ENCODE measurements at places on chromosomes 2 and 18.

GRCh38 chr18:34820360-34821065 lies 110.4 kb downstream of the DTNA start:
- no peak for DNase-seq

- no peak for DNase-seq
These were observed 354.6 kb upstream of the SETBP1 start for GRCh38 chr18:44325903-44326635.

- no peak for DNase-seq
These were observed 209.8 kb downstream of the CD226 start for GRCh38 chr18:69737851-69738250.

DNA sequence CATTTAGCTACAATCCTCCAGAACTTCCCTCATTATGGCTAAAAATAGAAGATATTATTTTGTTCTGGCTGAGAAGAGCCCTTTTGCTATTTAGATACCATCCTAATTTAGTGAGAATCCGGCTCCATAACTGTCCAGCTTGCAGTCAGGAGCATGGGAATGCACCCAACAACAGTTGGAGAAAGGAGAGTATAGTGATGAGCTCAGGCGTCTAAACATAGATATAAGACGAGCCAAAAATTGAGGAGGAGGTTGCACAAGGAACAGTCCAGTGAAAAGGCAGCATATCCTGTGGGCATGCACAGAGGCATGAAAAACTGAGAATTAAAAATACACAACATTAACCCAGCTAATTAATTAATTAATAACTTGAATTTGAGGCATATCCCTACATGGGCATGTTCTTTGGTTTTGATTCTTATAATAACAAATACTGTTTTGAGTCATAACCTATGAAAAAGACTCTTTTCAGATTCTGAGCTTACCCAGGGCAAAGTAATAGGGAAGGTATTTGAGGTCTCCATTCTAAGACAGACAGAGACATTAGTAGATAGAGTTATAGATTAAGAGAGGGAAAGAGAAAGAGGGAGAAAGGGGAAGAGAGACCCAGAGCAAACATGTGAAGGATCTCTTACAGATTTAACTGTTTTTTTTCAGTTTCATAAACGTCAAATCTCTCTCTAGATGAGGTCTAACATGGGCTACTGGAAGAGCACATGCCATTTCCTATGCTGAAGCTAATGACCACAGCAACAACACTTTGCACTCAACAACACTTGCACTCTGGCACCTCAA lies 311.2 kb downstream of the OSR1 start:
- DNase-seq, result no peak

DNA sequence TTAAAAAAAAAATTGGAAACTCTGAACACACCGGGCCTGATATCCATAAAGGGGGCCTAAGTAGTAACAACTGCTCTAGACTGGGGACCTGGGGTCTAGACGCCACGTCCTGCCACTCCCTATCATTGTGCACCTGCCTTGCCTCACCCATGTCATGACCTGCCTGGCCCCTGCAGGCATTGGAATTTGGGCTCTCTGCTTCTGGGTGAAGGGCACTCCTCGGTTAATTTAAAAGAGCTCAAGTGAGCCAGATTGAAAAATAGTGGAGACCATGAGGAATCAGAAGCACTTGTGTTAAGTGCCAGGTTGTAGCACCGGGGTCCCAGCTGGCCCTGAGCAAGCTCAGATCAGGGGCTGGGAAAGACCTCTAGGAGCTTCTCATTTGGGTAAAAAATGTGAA lies 48.1 kb downstream of the SLC4A1AP start:
- no peak for DNase-seq

- DNase-seq, result no peak
These were observed 95.8 kb downstream of the SLC25A12 start for GRCh38 chr2:171798156-171798820.

DNA sequence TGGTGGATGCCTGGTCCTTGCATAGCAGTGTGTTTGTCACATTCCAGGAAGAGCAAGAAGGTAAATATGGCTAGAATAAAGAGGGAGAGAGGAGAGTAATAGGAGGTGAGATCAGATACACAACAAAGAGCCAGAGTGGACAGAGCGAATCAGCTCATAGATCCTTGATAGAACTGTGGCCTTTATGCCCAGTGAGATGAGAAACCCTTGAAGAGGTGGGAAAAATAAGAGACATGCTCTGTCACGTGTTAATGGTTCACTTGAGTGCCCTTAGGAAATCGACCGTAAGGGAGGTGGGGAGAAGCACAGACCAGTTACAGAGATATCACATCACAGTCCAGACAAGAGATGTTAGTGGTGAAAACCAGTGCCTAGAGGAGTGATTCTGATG lies 84.7 kb upstream of the RAB27B start:
- no peak for DNase-seq

GRCh38 chr18:62808123-62808522 lies 92.8 kb downstream of the PHLPP1 start:
- DNase-seq, result no peak

- no peak for DNase-seq
These were observed 445 bp downstream of the C1GALT1C1L start for GRCh38 chr2:43675646-43676321.

DNA sequence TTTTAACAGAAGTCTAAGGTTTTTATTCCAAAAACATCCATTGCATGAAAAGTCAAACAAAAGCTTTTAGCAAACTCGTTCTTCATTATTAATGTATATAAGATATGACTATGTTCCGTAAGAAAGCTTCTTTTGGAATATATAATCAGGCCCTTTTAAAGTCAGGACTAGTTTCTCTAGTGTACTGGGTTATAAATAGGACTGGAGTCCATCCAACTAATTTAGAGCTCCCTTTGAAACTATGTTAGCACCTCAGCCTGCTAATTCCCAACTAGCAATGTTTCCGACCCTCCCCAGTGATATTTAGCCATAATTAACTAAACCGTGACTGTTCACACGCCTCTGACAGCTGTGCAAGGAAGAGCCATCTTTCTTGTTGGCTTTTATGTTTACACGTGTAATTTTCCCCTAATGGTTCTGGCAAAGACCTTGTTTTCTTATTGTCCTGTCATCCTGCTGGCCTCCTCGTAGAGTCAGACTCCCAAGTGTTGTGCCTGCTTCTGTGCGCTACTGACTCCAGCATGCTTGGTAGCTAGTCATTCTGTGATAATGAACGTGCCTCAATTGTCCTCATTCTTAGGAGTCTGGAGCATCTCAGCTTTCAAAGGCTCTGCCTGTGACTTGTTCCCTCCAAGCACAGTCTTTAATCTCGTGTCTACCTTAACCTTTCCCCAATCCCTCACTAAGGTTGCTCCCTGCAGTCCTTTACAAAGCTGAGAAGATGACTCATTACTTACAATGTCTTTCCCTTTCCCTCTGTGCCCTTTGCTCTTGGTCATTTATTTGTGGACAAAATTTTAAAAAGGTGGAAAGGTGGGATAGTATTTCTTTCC lies 172.2 kb upstream of the RASGRP3 start:
- no peak for DNase-seq

DNA sequence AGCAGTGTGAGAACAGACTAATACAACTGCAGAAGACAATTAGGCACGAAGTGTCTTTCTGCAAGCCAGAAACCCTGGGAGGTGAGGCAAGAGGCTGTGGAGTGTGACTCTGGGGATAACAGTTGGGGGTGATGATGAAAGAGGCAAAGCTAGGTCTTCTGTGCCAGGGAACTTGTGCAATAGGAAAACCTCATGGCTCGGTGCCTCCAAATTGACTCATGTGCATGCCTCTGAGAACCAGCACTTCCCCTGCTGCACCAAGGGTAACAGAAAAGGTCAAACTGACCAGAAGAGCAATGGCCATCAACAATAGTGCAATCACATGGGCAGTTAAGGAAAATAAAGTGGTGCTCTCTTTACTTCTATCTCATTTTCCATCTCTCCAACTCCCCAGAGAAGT lies 136.4 kb downstream of the SCG2 start:
- no peak for DNase-seq

DNA sequence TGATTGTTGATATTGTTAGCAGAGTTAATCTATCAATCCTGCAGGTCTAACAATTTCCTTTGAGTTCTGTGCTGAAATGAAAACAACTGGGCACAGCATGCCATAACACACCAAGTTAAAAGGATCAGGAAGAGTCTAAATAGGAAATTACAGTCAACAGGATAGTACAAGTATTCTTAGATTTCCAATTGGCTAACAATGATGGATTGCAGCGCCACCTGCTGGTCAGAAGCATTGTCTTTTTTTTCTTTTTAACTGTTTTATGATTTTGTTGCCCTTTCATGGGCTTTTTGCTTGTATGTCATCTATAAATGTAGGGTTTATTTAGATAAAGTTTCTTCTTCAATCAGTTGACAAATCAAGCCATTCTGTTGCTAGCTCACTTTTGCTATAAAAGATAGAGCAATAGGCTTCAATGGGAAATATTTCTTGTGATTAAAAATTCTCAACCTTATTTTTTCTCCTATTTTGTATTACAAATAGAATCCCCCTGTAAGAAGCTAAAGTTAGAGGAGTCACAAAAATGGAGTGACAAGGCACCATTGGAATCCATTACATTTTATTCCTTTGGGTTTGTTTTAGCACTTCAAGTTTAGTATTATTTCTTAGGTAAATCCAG lies 40.8 kb upstream of the RPRM start:
- peak; percentile 47 for DNase-seq

- no peak for DNase-seq
These were observed 14.4 kb upstream of the ALLC start for GRCh38 chr2:3643371-3644245.

DNA sequence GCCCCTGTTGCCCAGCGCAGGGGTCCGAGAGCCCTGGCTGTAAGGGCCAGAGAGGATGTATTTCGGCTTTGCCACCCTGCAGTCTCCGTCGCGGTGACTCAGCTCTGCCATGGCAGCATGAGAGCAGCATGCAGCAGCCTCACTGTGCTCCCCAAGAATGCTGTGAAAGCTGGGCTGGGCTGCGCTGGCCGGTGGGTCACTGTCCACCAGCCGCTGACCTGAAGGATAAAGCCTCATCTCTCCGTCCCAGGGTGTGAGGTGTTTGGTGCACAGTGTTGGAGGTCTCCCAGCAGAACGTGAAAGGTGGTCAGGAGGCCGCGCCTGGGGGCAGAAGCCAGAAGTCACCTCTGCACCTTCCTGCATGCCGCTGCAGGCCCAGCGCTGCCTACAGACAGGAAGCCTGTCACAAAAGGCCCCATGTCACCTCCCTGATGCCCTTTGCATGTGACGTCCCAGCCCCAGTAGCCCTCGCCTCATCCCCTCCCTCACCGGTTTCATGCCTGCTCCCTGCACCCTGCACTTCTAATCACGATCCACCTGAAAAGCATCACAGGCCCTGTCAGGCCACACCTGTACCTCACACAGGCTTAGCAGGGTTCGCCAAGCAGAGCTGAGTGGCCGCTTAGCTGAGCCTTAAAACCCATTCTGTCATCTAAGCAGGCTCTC lies 342.1 kb downstream of the EIPR1 start:
- DNase-seq, result no peak

DNA sequence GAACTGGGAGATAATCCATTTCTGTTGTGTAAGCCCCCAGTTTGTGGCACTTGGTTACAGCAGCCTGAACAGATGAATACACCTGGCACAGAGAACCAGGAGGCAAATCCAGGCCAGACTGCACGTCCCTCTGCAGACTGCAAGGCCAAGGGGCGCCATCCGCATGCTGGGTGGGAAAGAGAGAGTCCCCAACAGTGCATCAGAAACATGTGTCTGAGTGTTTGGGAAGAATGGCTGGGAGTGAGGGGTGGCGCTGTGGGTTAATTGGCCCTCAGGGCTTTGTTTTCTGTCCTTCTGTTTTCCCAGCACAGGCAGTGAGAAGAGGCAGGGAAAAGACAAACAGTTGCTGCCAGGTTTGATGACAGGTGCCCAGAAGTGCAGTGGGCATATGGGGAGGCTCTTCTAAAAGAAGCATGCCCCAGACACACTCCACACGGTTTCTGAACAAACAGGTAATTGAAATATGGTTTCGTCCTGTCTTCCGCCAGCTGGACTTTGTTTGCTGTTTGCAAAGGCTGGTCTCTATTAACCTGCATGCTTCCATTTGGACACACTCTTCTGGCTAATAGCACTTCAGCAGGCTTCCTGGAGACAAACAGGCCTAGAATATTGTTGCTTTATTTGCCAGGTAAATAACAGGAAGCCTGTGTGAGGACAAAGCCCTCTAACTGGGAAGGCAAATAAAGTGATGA lies 43.4 kb upstream of the SEC11C start:
- no peak for DNase-seq

- no peak for DNase-seq
These were observed 7.0 kb downstream of the NCKAP5 start for GRCh38 chr2:133561045-133561852.

DNA sequence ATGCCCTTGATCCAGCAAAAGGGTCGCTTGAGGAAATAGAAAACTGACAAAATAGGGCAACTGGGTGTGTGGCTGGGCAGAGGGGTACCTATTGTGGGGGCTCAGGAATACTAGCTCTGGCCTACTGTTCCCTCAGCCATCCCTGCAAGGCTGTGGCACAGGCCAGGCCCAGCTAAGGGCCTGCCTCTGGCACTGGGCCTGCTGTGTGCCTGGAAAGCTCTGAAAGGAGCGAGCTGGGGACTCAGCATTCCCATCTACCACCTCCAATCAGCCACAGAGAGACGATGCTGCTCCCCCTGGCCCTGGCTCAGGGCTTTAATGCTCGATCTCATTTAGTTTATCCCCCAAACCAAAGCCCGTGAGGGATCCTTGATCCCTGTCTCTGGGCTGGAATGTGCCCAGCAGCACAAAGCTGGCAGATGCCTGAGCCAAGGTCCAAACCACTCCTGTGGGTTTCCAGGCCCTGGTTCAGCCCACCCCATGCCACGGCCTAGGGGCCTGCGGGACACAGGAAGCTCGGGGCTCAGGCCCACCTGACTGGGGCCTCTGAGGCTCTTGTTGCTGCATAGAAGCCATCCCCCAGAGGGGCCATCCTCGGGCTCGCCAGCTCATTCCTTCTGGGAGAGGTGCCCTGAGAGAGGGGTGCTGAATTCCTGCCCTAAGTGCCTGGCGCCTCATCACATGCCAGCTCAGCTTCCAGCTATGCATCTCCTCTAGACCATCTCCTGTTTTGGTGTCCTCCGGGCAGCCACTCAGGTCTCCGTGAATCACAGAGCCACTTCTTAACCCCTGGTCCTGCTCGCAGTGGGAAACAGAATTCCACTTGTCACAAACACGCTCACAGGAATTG lies 43.0 kb upstream of the KCNF1 start:
- no peak for DNase-seq

GRCh38 chr2:108634011-108634410 lies 85.3 kb upstream of the RANBP2 start:
- DNase-seq, result no peak

Measured in stimulated activated CD4-positive, alpha-beta T cell treated with anti-CD3 and anti-CD28 coated beads, Interleukin-4, amount 100 ng/mL, for 4 hours (primary cell).